COLO829 (cell line): ENCODE measurements at places on chromosomes 16 and 17.
A peak's percentile ranks its signal among the peaks of the same experiment; 100 is the strongest.

DNA sequence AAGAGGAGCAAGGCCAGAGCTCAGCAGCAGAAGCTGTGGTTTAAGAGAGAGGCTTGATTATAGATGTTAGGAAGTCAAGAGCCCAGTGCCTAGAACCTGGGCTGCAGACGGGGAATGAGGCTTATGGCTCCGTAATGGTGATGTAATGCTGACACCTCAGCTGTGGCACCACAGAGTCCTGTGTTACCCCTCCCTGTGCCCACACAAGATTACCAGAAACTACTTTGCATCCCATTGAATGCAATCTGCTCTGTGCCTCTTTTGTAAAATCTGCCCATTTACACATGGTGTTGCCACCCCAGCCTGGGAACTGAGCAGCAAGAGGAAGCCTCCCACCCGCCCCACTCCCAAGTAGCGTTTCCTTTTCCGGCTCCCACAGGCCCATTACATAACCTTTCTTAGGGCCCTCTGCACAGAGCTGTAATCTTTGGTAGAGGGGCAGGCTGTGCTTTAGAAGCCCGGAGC lies 57.0 kb downstream of the PITPNC1 start:
- DNase-seq = no peak

- no peak for DNase-seq
These were observed 3.0 kb downstream of the TRIM47 start for GRCh38 chr17:75875182-75875939.

- no peak for DNase-seq
These were observed 201.8 kb upstream of the TOX3 start for GRCh38 chr16:52748741-52749140.

DNA sequence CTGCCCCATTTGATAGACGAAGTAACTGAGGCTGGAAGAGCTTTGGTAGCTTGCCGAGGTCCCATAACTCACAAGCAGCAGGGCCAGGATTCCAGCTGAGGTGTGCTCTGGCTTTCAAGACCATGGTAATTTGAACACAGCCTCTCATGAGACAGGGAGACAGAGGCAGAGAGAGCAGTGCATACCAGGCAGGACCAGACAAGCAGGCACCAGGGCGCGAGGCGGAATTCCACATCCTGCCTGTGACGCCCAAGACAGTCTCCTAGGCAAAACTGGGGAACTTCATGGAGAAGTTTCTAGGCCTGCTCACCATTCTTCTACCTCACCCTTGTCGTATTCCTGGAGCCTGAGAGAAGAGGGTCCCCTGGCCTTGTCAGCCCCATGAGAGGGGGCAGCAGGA lies 19.2 kb downstream of the SDK2 start:
- DNase-seq = no peak

- no peak for DNase-seq
These were observed 737 bp downstream of the DHRS13 start for GRCh38 chr17:28901866-28902818.

- DNase-seq = no peak
These were observed 1.8 kb downstream of the RAI1 start for GRCh38 chr17:17682737-17683680.

GRCh38 chr16:64791756-64792155 lies 330.1 kb downstream of the CDH11 start:
- DNase-seq = no peak

DNA sequence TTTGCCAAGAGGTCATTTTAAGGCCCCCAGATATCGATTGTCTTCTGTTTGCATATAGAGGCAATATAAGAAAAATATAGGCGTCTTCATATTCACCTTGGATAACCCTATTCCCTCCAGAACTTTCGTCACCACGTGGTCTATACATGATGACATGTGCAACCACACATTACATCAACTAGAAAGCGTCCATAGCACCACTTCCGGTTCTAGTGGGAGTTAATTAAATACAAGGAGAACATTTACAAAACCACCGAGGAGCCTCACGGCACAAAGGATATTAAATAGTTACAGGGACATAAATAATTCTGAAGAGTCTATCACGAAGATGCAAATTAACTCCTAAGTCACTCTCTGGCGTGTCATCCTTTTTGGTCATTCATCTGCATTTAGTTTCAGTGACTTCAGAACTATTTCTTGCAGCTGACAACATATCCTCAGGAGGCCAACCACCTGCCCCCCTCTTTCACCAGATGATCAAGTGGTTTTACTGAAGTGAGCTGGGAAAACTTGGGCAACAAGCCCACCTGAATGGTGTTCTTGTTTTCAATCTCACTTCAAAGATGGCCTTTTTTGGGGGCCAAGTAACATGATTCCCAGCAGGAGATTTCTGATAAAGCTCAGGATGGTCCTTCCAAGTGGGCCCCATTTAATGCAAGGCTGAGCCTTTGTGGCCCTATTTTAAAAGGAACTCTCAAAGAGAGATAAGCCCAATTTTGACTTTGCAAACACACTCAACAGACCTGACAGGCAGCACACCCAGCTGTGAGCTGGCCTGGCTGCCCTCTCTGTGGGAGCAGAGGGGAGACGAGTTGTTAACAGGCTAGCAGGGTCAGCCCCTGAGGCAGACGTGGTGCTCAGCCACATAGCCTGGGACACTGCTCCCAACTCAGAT lies 15.3 kb downstream of the CMTM3 start:
- DNase-seq = no peak

DNA sequence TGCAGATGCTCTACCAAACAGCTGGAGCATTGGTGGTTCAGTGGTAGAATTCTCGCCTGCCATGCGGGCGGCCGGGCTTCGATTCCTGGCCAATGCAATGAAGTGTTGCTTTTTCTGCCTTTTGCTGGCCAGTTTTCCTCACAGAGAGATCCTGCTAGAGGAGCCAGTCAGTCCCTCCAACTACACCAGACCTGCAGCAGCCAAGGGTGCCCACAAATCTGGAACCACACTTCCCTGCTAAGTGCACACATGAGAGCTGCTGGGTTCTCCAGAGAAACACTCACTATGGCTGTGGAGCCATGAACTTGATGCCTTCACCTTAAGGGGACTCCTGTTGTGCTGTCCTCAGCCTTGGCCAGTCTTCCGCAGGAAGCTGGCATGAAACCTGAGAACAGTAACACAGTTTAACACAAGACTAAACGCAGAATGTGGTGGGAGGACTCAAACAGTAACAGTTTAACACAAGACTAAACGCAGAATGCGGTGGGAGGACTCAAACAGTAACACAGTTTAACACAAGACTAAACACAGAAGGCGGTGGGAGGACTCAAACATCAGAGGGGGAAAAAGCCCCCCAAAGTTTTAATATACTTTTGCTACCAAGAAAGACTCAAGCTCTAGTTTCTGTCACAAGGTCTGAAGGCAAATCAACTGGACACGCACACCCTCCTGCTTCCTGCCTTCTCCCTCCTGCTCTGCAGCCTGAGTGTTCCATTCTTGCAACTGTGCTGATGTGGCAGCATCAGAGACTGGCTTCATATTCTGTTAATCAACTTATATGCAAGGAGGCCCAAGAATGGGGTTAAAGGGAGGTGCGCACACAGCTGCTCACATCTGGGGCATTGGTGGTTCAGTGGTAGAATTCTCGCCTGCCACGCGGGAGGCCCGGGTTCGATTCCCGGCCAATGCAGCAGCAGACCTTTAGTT lies 12.0 kb downstream of the VAC14 start:
- no peak for DNase-seq

- no peak for DNase-seq
These were observed 22.1 kb downstream of the TMEM94 start for GRCh38 chr17:75478508-75478907.

- no peak for DNase-seq
These were observed 6.1 kb downstream of the CEP112 start for GRCh38 chr17:66185862-66186261.

GRCh38 chr17:64180089-64181073 lies 50.4 kb upstream of the ERN1 start:
- peak; percentile 37 for DNase-seq

GRCh38 chr17:82925336-82925735 lies 85.5 kb upstream of the ZNF750 start:
- no peak for DNase-seq

DNA sequence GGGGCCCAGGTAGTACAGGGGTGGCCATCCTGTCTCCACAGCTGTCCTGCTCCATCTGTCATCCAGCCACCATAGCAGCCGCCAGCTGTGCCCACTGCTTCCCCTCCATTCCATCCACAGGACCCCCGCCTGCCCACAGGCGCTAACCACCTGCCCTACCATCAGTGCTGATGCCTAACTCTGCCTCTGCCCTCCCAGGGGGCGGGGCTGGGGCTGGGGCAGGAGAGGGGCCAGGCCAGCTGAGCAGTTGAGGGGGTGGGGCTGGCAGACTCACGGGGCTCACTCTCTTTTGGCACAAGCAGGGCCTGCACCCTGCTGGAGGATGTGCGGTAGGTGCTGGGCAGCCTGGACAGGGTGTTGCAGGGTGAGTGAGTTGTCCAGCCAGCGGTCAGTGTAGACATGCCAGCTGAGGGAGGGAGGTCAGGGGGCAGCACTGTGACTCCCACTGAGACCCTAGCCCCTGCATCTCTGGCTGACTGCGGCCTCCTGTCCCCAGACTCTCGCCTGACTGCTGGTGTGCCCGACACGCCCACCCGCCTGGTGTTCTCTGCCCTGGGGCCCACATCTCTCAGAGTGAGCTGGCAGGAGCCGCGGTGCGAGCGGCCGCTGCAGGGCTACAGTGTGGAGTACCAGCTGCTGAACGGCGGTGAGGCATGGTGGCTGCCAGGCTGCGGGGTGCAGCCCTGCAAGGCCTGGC lies 9.6 kb downstream of the GALK1 start:
- no peak for DNase-seq

DNA sequence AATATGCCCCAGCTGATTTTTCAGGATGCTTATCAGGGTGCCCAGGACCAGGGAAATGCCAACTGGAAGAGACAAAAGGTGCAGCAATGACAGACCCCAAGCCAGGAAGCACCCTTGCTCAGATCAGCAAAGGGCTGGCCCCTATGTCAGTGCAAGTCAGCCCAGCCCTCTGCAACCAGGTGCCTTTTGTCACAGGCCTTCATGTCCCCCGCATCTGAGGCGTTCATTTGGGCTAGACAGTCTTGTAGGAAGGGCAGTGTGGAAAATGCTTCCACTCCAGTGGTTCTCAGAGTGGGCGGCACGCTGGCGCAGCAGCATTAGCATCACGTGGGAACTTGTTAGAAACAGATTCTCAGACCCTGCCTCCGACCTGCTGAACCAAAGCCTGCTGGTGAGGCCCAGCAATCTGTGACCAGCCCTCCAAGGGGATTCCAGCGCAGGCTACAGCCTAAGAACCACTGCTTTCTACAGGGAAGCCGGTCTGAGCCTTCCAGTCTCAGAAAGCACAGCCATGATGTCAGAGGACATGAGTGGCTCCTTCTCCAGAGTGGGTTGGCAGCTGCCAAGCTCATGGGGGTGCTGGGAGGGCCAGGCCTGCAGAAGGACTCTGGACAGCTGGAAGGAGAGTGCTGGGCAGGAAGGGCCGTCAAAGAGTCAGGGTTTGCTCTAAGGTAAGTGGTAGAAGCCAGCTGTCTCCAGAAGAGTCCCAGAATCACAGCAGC lies 13.1 kb downstream of the SLC47A2 start:
- no peak for DNase-seq

DNA sequence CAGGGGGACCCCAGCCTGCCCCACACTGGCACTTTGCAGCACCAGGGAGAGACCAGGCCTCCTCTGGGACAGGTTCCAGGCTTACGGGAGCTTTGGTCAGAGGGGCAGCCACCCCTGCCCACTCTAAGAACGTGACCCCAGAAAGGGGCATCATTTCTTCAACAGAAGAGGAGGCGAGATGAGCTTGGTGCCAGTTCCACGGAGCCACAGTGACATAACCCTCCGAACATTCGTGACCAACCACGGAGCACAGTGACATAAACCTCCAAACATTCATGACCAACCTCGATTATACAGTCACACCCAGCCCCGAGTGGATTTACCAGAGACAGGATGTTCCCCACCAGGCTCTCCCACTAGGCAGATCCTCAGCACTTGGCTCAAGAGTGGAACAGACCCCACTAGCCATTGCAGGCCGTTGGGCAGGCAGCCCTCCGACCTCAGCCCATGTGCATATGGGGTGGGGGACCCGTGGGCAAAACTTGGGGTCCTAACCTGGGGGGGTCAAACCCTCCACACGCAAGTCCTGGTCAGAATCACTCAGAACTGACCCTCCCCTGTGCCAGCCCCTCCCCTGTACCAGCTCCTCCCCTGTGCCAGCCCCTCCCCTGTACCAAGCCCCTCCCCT lies 112.9 kb downstream of the METRNL start:
- no peak for DNase-seq

GRCh38 chr16:9212621-9213020 lies 121.2 kb downstream of the HAPSTR1 start:
- no peak for DNase-seq

DNA sequence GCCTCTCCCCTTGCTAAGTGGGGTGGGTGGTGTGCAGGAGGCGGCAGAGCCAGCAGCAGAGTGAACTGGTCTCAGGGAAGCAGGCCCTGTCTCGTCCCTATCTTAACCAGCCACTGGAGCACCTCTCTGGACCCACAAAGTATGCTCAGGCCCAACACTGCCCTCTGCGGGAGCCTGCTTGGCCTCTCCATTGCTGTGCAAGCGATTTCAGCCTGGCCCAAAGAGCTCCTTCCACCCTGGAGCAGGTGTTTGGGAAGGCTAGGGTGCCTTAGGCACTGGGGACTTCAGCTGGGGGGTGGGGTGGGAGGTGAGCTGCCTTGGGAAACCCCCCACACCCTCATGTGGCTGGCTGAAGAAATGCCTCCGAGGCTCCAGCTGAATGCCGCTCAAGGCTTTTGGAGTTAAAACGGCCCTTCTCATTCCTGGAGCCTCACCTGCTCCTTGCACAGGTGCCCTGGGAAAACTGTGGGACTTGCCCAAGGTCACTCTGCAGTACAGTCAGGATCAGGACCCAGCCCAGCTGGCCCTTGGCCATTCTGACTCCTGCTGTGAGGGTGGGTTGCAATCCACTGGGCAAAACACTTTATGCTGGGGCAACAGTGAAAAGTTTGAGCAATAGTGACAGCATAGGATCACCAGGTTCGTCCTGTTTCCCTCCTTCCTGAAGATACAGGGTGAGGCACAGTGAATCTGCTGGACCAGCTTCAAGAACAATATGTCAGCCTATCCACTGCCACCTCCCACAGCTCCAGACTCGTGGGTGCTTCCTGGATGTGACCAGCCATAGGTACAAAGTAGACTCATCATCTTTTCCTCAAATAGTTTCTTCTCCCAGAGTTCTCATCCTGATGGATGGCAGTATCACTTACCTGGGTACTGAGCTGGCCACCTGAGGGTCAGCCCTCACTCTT lies 5.9 kb upstream of the UBE2O start:
- DNase-seq = no peak

GRCh38 chr16:82715833-82716232 lies 89.1 kb downstream of the CDH13 start:
- no peak for DNase-seq

- no peak for DNase-seq
These were observed 222.5 kb upstream of the GSE1 start for GRCh38 chr16:85390511-85391174.

GRCh38 chr17:17677299-17678040 lies 3.8 kb upstream of the RAI1 start:
- DNase-seq = peak; percentile 66
